ENCODE measurements at places on chromosomes 7 and 10. TPM values are rescaled to one million over a fixed set of nuclear protein-coding genes. Genes with fewer than 3 reads are reported as not detected.
A peak's percentile ranks its signal among the peaks of the same experiment; 100 is the strongest.

DNA sequence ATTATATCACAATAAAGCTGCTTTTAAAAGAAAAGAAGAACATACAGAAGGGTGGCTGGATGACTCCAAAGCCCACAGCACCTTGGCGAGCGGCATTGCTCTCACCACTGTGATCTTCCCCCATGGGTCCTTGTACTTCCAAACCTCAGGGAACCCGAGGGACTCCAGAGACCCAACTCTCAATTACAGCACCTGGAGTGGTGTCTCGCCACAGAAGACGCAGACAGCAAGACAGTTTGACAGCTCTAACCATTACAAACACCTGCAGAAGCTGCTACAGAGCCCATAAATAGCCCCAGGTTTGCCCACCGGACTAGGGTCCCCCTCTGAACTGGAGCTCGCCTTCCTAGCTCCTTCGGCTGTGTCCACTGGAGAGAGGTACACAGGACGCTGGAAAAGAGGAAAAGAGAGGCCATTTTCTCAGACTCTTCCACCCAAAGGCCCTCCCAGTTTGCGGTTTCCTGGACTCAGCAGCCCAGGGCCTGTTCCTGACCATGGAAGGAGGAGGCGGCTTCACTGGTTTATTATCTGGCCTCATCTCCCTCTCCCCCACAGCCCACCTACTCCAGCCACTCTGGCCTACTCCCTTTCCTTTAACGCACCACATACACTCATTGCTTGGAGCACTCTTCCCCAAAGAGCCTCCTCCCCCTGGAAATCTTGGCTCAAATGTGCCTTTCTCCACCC is 1.9 kb downstream of the PIK3AP1 start:
- DNase-seq, result no peak

GRCh38 chr7:159143780-159144757 is 598 bp downstream of the VIPR2 start:
- DNase-seq, result peak; percentile 54

GRCh38 chr7:101586078-101586905 is 42.8 kb downstream of the MYL10 start:
- DNase-seq, result no peak

DNA sequence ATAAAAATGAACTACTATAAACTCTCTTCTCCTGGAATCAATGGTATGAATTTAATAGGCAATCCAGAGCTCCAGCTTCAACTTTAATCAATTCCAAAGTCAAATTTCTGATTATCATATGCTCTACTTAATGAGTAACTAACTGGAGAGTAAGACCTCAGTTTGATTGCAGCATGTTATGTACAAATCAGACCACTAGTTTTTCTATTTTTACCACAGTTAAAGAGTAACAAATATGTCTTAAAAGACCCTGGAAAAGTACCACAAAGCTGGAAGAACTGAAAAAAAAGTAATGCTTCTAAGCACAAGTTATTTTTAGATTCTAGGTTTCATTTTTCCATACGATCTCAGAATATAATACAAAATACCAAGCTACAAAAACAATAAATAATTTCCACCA is 56.0 kb upstream of the TNKS2 start:
- no peak for DNase-seq

The HOXA1 gene
- not detected for polyA plus RNA-seq

The SPDYE5 gene
- polyA plus RNA-seq, result 6.5 TPM

The GJD4 gene
- polyA plus RNA-seq, result 5.1 TPM
